ENCODE measurements at places on chromosomes 7 and 10. TPM values are rescaled to one million over a fixed set of nuclear protein-coding genes. Genes with fewer than 3 reads are reported as not detected.
A peak's percentile ranks its signal among the peaks of the same experiment; 100 is the strongest.

DNA sequence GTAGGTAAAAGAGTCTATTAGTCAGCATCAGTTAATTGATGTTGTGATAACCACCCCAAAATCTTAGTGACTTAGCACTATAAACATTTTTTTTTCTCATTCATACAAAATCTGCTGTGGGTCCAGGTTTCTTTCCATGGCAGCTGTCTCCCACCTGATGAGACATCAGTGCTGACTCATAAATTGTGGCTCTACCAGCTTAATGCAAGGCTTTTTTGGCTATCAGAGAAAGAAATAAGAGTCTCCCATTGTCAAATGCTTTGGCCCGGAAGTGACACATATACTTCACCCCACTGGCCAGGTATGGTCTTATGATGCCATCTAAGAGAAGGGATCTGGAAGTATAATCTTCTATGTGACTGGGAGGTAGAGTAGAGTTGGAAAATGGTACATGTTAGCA lies 14.5 kb downstream of the DNAJB9 start:
- DNase-seq: no peak

GRCh38 chr7:99155211-99155610 lies 11.3 kb upstream of the SMURF1 start:
- no peak for DNase-seq

The OR6V1 gene
- total RNA-seq: not detected

GRCh38 chr10:123213192-123213591 lies 59.0 kb downstream of the BUB3 start:
- no peak for DNase-seq

DNA sequence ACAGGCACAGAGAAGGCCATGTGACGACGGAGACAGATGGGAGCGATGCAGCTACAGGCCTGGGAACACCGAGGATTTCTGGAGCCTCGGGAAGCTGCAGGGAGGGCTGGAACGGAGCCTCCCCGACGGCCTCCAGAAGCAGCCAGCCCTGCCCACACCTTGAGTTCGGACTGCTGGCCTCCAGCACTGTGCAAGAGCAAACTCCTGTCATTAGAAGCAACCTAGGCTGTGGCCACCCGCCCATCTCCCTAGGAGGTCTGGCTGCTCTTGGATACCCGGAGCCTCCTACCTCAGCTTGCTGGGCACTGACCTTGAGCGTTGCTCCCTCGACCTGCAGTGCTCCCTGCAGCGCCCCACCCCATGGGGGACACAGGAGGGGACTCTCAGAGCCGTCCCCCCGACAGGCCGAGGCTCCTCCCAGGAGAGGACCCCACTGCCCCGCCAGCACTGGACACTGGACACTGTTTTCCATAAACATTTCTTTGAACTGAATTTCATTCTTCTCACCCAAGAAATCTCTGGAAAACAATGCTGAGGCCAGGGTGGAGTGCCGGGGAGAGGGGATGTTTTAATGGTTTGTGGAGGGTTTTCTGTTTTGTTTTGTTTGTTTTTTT lies 22.5 kb upstream of the TNRC18 start:
- DNase-seq: no peak

DNA sequence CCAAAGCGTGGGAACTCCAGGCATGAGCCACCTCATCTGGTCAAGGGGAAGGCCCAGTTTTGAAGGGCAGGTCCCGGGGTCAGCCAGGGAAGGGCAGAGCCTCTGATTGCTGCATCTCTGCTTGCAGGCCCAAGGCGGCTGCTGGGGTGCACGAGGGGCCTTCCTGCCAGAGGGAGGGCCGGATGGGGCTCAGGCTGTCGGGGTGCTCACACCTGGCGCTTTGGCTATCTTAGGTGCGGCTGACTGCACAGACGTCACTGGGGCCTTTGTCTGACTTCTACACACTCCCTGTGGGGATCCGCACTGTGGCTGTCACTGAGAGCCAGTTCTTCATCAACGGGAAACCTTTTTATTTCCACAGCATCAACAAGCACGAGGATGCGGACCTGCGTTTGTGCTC lies 68.7 kb downstream of the ZNF727 start:
- no peak for DNase-seq

- no peak for DNase-seq
Observed at GRCh38 chr10:71806704-71807556, 33.6 kb upstream of the VSIR start.

- DNase-seq: peak; percentile 54
Observed at GRCh38 chr10:75956624-75957023, 525.2 kb downstream of the LRMDA start.

The C10orf67 gene
- not detected for total RNA-seq

Measured in Karpas-422 (cell line).